ENCODE measurements at places on chromosomes 7 and 10. TPM values are rescaled to one million over a fixed set of nuclear protein-coding genes. Genes with fewer than 3 reads are reported as not detected.

The C7orf57 gene
- total RNA-seq, result 0.11 TPM

The HMX3 gene
- total RNA-seq, result not detected

The CNTNAP2 gene
- total RNA-seq, result not detected

The CLRN3 gene
- total RNA-seq, result not detected

The CHST15 gene
- 0.05 TPM for total RNA-seq
